Fibroblast of lung (primary cell): ENCODE measurements at places on chromosomes 3 and 15.

GRCh38 chr3:29949131-29949530 lies 657.3 kb upstream of the TGFBR2 start:
- no peak overlapping the region for H3K4me3 ChIP-seq
- no peaks in the 10 kb centered on the region for H3K4me1 ChIP-seq
- no peak overlapping the region for H3K27ac ChIP-seq
- peak; percentile 43 for DNase-seq
- no peaks in the 10 kb centered on the region for H3K27me3 ChIP-seq

DNA sequence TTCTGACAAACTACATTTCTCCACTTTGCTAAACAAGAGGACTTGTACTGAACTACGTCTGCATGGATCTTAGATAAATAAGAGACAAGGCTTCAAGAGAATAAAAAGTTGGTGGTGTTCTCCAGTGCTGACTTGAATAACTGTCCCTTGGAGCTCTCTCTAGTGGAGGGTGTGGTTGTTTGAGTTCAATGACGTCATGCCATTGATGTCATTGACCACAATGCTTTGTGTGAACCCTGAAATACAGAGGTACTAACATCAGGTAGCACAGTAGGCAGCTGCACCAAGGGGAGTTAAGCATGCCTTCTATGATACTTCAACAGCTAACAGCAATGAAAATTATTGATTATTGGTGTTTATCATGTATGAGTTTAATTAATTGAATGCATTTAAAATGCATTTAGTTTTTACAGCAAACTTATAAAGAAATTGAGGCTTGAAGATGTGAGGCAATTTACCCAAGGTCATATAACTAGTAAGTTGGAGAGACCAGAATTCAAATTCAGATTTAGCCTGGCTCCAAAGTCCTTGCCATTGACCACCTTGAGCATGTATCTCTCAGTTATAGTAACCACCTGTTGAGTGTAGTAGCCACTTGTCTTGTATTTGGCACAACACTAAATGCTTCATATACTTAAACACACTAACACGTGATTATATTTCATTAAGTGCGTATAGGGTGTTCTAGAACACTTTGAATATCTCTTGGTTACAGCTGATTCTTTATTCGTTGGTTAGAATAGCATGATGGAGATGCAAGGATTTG lies 126.0 kb upstream of the ANKRD28 start:
- DNase-seq, result peak; percentile 6
- no peak overlapping the region for H3K27ac ChIP-seq
- no peaks in the 10 kb centered on the region for H3K36me3 ChIP-seq
- H3K4me1 ChIP-seq, result no peaks in the 10 kb centered on the region
- peaks cover 9% of the 10 kb centered on the region for H3K27me3 ChIP-seq

DNA sequence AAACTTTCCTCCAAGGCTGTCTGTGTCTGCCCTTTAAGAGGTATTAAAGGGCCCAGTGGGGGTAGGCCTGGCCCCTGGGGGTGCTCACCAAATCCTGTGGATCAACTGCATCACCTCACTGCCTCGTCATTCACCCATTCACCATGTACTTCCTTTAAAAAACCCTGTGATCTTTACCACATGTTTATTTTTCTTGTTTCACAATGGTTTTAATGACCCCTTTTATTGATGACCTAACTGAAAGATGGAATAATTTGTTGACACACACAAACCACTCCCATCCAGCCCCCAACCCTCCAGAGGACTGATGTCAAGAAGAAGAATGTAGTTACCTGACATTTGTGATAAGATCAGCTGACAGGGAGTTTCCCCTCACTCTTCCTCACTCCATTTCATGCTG lies 40.8 kb downstream of the KCNAB1 start:
- no peaks in the 10 kb centered on the region for H3K4me1 ChIP-seq
- DNase-seq, result peak; percentile 72
- H3K27ac ChIP-seq, result no peak overlapping the region
- no peak overlapping the region for H3K4me3 ChIP-seq
- no peaks in the 10 kb centered on the region for H3K36me3 ChIP-seq

GRCh38 chr3:16334909-16335308 lies 69.9 kb downstream of the OXNAD1 start:
- no peak overlapping the region for H3K27ac ChIP-seq
- H3K4me1 ChIP-seq, result peaks cover 9% of the 10 kb centered on the region
- DNase-seq, result no peak
- H3K36me3 ChIP-seq, result no peaks in the 10 kb centered on the region

GRCh38 chr3:183149915-183150750 lies 12.4 kb downstream of the LAMP3 start:
- H3K4me1 ChIP-seq, result no peaks in the 10 kb centered on the region
- H3K27me3 ChIP-seq, result peaks cover 9% of the 10 kb centered on the region
- H3K27ac ChIP-seq, result no peak overlapping the region

- H3K4me1 ChIP-seq, result peaks cover 39% of the 10 kb centered on the region
- DNase-seq, result no peak
- no peaks in the 10 kb centered on the region for H3K36me3 ChIP-seq
- no peak overlapping the region for H3K4me3 ChIP-seq
- peak overlapping the region; percentile 87 for H3K27ac ChIP-seq
- H3K27me3 ChIP-seq, result no peaks in the 10 kb centered on the region
Measured at GRCh38 chr15:68584756-68585573, 6.2 kb downstream of the CORO2B start.

GRCh38 chr15:88450125-88450798 lies 16.9 kb downstream of the MRPL46 start:
- H3K4me1 ChIP-seq, result peaks cover 6% of the 10 kb centered on the region
- no peak overlapping the region for H3K27ac ChIP-seq
- H3K36me3 ChIP-seq, result no peaks in the 10 kb centered on the region

DNA sequence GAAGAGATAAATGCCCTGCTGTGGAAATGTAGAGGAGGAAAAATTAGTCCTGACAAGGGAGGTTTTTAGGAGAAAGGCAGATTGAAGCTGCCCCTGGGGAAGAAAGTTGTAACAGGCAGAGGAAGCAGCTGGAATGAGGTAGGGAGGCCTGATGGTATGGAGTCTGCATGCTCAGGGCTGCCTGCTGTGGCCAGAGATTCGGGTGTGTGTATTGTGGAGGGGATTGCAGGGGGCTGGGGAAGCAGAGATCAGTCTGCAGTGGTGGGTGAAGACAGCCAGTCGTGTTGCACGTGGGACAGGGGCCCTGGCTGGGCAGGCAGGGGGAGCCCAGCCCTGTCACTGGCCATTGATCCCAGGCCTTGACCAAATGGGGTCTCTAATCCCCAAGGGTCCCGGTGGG lies 96.5 kb downstream of the SLCO3A1 start:
- H3K4me1 ChIP-seq, result peaks cover 17% of the 10 kb centered on the region
- H3K27me3 ChIP-seq, result no peaks in the 10 kb centered on the region
- no peaks in the 10 kb centered on the region for H3K36me3 ChIP-seq
- H3K27ac ChIP-seq, result no peak overlapping the region
- no peak overlapping the region for H3K4me3 ChIP-seq

DNA sequence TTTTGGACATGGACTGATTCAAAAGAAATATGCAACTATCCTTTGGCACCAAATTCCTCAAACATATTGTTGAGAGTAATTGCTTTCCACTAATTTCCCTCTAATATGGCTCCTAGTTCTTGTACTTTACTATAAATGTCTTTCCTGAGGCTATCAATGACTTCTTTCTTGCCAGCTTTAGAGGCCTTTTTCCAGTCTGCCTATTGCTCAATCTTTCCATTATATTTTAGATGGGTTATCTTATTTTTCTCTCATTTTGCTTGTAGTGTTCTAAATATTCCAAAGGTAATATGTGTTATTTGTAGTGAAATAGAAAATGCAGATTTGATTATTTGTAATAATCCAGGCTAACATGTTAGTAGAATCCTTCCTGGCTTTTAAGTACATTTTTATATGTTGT lies 11.5 kb upstream of the TEX9 start:
- no peaks in the 10 kb centered on the region for H3K27me3 ChIP-seq
- no peak for DNase-seq
- H3K27ac ChIP-seq, result no peak overlapping the region

DNA sequence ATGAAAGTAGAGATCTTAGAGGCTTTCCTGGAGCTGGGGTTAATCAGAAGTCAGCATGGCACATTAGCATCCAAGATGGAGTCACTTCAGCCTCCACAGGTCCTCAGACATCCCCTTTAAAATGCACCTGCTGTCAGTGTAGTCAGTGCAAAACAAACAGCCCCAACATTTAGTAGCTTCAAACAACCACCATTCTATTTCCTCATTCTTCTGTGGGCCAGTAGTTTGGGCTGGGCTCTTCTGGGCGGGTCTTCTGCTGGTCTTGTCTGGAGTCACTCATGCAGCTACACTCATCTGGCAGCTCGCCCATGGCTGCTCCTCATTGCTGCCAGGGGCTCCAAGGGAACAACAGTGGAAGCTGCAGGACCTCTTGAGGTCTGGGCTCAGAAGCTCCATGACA lies 99.9 kb downstream of the TLE3 start:
- H3K36me3 ChIP-seq, result no peaks in the 10 kb centered on the region
- H3K4me1 ChIP-seq, result no peaks in the 10 kb centered on the region
- peak; percentile 14 for DNase-seq
- H3K27me3 ChIP-seq, result peaks cover 7% of the 10 kb centered on the region
- no peak overlapping the region for H3K27ac ChIP-seq

- no peak for DNase-seq
- H3K27ac ChIP-seq, result no peak overlapping the region
- no peaks in the 10 kb centered on the region for H3K36me3 ChIP-seq
Measured at GRCh38 chr3:62368705-62369475, 4.5 kb downstream of the FEZF2 start.

GRCh38 chr3:27357665-27358258 lies 11.4 kb downstream of the NEK10 start:
- DNase-seq, result peak; percentile 39
- no peak overlapping the region for H3K27ac ChIP-seq
- H3K4me1 ChIP-seq, result peaks cover 6% of the 10 kb centered on the region

- H3K4me3 ChIP-seq, result no peak overlapping the region
- H3K4me1 ChIP-seq, result peaks cover 6% of the 10 kb centered on the region
- H3K27me3 ChIP-seq, result no peaks in the 10 kb centered on the region
- no peaks in the 10 kb centered on the region for H3K36me3 ChIP-seq
Measured at GRCh38 chr3:67384016-67384415, 270.4 kb downstream of the SUCLG2 start.

GRCh38 chr3:61847784-61848462 lies 286.6 kb downstream of the PTPRG start:
- no peak overlapping the region for H3K4me3 ChIP-seq
- H3K27ac ChIP-seq, result no peak overlapping the region
- H3K4me1 ChIP-seq, result peaks cover 15% of the 10 kb centered on the region
- H3K27me3 ChIP-seq, result no peaks in the 10 kb centered on the region
- H3K36me3 ChIP-seq, result no peaks in the 10 kb centered on the region

- H3K27ac ChIP-seq, result no peak overlapping the region
- H3K4me3 ChIP-seq, result no peak overlapping the region
- H3K4me1 ChIP-seq, result no peaks in the 10 kb centered on the region
- DNase-seq, result no peak
- H3K27me3 ChIP-seq, result no peaks in the 10 kb centered on the region
Measured at GRCh38 chr3:189273736-189274135, 102.0 kb downstream of the TPRG1 start.

DNA sequence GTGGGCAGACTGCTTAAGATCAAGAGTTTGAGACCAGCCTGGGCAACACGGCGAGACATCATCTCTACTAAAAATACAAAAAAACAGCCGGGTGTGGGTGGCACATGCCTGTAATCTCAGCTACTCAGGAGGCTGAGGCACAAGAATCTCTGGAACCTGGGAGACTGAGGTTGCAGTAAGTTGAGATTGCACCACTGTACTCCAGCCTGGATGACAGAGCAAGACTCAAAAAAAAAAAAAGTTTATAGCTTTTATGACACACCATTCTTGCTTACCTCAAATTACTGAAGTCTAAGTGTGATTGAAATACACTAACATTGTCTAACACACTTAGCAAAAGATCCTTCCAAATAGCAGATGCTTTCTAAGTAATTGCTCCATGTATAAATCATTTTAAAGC lies 207.6 kb downstream of the STAG1 start:
- no peak overlapping the region for H3K4me3 ChIP-seq
- no peak overlapping the region for H3K27ac ChIP-seq
- H3K36me3 ChIP-seq, result no peaks in the 10 kb centered on the region
- no peak for DNase-seq

GRCh38 chr3:171163101-171164066 lies 136.9 kb upstream of the SLC2A2 start:
- H3K27ac ChIP-seq, result no peak overlapping the region
- H3K27me3 ChIP-seq, result no peaks in the 10 kb centered on the region
- peaks cover 2% of the 10 kb centered on the region for H3K36me3 ChIP-seq
- DNase-seq, result no peak
- H3K4me1 ChIP-seq, result peaks cover 5% of the 10 kb centered on the region
- no peak overlapping the region for H3K4me3 ChIP-seq

DNA sequence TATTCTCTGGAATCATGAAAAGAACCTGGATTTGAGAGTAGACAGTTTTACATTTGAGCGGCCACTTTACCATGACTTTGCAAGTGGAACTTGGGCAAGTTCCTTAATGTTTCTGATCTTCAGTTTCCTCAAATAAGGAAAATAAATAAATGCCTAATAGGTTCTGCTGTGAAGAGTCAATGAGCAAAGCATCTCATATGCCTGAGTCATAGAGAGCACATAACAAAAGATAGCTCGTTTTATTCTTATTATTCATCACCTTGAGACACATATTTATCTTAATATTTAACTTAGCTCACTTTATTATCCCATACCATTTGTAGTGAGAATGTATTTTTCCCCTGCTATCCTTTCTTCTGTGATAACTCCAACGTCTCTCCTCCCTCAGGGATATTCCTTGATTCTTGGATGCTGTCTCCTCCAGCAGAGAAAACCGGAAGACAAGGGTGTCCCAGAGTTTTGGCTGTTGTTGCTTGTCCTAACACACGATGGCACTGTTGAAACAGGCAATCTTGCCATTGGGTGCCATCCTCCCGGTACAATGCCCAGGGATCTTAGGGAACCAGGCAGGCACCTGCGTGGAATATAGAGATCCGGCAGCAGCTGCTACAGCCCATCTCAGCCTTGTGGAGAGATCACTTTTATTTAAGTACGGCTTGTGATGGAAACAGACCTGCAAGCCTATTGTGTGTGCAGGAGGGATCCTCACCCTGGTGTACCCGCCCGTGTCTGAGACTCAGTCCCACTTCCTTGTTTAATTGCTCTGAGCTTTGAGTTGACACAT lies 33.3 kb upstream of the VPS33B start:
- H3K36me3 ChIP-seq, result no peaks in the 10 kb centered on the region
- peaks cover 20% of the 10 kb centered on the region for H3K27me3 ChIP-seq
- no peaks in the 10 kb centered on the region for H3K4me1 ChIP-seq

DNA sequence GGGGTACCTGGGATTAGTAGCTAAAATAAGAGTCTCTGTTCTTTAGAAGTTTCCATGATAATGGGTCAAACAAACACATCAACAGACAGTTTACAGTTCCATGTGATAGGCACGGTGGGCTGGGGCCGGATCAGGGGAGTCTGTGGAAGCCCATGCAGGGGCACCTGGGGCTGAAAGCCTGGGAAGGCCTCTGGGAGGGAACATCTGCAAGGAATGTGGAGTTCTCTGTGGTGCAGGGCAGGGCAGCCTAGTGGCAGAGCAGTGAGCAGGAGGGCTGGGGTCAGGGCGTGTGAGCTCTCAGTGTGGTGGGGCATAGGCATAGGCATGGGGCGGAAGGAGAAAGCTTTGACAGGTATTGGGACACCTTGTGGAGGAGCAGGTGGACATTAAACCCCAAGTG lies 207.7 kb upstream of the TRIM42 start:
- no peaks in the 10 kb centered on the region for H3K36me3 ChIP-seq
- H3K4me1 ChIP-seq, result no peaks in the 10 kb centered on the region
- no peak for DNase-seq
- H3K27me3 ChIP-seq, result no peaks in the 10 kb centered on the region
- no peak overlapping the region for H3K4me3 ChIP-seq
- no peak overlapping the region for H3K27ac ChIP-seq
